Esophagus muscularis mucosa (tissue), 4 donors: ENCODE measurements at places on chromosomes 13 and 19.

DNA sequence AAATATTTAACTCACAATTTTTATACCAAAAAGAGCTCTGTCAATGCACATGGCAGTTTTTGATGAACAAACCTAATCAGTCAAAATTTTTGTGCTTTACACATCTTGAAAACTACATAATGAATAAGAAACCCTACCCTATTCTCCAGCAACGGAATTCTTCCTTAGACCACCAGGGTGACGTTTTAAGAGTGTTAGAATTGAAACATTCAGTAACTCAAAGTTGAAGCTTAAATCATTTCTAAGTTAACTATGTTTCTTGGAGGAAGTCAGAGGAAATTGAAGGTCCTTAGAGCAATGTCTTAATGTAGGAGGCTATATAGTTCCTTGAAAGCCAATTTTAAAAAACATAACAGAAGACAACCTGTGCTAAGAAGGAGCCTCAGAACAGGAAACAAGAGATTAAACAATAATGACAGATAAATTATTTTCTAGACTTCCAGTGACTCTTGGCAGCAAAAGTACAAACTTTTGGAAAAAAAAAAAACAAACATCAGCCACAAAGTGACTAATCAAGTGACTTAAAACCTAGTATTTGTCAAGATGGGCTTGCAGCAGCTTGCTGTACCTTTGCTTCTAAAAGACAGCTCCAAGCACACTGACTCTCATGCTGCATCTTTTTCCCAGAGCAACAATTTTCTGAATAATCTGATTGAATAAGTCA, 6.2 kb downstream of the SPRY2 start:
- no peaks in the 10 kb centered on the region for H3K27me3 ChIP-seq
- H3K27ac ChIP-seq, result no peak overlapping the region
- no peak overlapping the region for H3K4me3 ChIP-seq
- H3K4me1 ChIP-seq, result peaks cover 24% of the 10 kb centered on the region

- no peaks in the 10 kb centered on the region for H3K4me1 ChIP-seq
- no peak overlapping the region for H3K27ac ChIP-seq
- H3K27me3 ChIP-seq, result no peaks in the 10 kb centered on the region
- H3K36me3 ChIP-seq, result no peaks in the 10 kb centered on the region
- H3K4me3 ChIP-seq, result no peak overlapping the region
Observed at GRCh38 chr13:67726979-67727378, 496.8 kb upstream of the PCDH9 start.

DNA sequence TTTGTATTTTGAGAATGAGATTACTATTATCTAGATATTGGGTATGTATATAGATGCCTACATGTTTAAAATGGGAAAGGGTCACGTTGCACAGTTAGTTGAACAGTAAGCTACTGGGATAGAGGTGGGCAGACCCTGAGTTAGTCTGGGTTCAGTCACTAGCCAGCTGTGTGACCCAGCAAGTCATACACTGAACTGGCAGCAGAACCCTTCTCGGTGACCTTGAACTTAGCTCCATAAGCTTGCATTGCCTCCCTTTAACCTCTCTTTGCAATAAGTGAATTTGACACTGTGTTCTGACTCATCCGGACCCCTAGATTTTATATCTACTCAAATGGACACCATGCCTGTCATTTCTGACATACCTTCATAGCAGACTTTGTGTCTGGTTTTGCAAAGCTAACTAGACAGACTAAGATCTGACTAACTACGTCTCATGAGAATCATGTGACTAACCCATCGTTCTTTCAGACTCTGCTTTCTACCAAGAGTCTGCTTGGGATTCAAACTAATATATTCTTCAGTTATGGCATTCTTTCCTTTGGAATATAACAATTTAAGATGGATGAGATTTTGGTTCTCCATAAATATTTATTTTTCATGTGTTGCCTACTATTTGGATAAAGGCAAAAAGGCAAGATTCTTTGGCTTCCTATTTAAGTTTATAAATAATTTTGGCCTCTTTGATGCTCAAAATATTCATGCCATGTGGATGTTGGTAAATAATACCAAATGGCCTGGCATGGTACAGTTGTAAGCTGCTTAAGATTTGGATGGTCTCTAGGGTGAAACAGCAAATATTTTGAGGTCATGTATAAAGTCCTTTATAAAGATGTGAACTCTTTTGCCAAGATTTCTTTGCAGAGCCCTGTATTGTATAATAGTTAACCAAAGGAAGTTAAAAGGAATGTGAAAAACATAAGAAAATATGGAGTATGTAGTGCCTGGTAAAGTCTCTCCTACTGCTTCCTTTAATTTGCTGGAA, 159.3 kb downstream of the ITGBL1 start:
- H3K27ac ChIP-seq, result no peak overlapping the region
- H3K4me3 ChIP-seq, result no peak overlapping the region
- no peaks in the 10 kb centered on the region for H3K36me3 ChIP-seq
- no peaks in the 10 kb centered on the region for H3K4me1 ChIP-seq

DNA sequence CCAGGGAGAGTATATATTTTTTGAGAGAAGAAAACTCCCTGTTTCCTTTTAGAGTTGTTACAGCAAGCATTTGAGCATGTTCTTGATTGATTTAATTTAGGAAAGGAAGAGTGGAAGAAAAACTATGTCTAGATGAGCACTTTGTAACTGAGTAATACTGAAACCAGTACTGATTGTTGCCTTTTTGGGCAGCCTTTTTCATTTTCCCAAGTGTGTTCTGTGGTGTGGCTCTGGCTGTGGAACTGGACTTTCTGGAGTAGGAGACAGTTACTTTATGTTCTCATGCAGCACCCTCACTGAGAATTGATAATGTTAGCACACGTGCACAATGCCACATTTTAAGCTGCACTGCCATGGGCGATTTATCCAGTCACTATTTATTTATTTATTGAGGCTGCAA, 211.5 kb downstream of the LMO7 start:
- H3K4me3 ChIP-seq, result no peak overlapping the region
- H3K36me3 ChIP-seq, result peaks cover 7% of the 10 kb centered on the region
- no peak for DNase-seq
- H3K27me3 ChIP-seq, result no peaks in the 10 kb centered on the region
- no peak overlapping the region for H3K27ac ChIP-seq

DNA sequence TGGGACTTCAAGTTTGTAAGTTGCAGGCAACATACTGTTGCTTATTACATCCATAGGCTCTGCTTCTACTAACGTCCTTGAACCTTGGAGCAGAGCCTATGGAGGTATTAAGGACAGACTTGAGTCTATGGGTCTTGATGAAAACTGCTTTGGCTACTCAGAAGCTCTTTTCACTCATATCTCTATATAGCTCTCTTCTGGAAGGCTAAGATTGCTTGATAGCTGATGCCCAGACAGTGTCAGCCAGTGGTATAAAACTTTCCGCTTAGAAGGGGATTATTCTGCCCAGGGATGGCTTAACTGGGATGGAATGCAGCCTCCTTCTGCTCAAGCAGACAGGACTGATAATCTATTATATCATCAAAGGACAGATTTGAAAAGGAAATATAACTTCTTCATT, 25.6 kb upstream of the ESD start:
- no peak overlapping the region for H3K4me3 ChIP-seq
- DNase-seq, result no peak
- no peak overlapping the region for H3K27ac ChIP-seq
- H3K36me3 ChIP-seq, result no peaks in the 10 kb centered on the region
- no peaks in the 10 kb centered on the region for H3K4me1 ChIP-seq
- no peaks in the 10 kb centered on the region for H3K27me3 ChIP-seq

DNA sequence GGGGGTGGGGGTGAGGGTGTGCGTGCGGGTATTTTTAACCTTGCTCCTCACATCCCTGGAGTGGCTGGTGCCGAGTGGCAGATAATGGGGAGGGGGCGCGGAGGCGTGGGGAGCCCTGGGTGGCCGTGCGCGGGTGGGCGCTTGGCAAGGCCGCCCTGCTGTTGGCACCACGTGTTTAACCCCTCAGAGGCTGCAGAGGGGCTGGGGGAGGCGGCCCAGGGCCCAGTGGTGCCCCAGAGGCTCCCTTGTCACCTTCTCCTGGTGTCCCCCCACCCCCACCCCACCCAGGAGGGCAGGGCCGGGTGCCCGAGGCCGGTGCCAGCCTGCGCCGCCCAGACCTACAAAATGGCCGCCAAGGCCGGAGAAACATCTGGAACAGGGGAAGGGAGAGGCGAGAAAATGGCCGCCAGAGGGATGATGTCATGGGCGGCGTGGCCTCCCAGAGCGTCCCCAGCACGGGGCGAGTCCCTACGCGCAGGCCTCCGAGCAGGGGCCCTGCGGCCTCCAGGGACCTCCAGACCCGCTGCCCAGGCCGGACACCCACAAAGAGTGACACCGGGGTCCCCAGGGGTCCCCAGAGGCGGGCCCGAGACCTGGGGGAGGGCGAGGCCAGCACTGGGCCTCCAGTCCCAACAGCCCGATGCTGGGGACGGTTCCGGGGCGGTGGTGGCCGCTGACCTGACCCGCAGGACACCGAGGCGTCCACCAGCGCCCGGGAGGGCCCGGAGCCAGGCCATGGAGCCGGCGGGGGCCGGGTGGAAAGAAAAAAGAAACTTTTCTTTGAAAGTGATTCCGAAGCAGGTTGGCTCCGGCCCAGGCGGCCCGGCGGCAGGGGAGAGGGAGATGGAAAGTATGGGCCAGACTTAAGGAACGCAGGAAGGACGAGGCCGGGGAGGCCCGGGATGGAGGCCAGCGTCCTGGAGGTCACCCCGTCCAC, 38.2 kb downstream of the NFIC start:
- DNase-seq, result peak; percentile 95
- H3K4me3 ChIP-seq, result peak overlapping the region; percentile 52
- peak overlapping the region; percentile 100 for H3K27ac ChIP-seq

DNA sequence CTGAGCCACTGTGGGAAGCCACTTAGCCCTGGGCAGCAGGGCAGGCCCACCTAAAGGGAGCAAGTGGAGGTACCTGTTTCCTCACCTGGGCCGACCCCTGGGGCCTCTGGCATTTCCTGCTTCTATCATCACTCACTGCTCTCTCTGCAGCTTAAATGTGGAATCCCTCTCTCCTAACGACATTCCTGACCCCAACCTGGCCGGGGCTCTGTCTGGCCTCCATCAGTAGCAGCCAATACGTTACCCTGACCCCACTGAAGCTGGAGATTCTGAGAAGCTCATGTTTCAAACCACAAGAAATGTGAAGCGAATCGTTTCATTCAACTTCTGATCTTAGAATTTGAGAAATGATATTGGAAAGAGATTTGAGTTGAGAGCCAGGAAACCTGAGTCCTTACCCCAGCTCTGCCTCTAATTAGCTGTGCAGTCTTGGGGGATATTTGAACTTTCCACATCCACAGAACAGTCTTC, 39.9 kb downstream of the DOCK9 start:
- H3K36me3 ChIP-seq, result no peaks in the 10 kb centered on the region
- H3K4me3 ChIP-seq, result no peak overlapping the region
- H3K27ac ChIP-seq, result peak overlapping the region; percentile 24
- peaks cover 47% of the 10 kb centered on the region for H3K4me1 ChIP-seq
- DNase-seq, result peak; percentile 74
- H3K27me3 ChIP-seq, result no peaks in the 10 kb centered on the region

GRCh38 chr19:31139871-31140505, 209.2 kb downstream of the TSHZ3 start:
- no peaks in the 10 kb centered on the region for H3K36me3 ChIP-seq
- H3K27me3 ChIP-seq, result no peaks in the 10 kb centered on the region
- DNase-seq, result no peak
- no peak overlapping the region for H3K4me3 ChIP-seq
- H3K4me1 ChIP-seq, result no peaks in the 10 kb centered on the region

DNA sequence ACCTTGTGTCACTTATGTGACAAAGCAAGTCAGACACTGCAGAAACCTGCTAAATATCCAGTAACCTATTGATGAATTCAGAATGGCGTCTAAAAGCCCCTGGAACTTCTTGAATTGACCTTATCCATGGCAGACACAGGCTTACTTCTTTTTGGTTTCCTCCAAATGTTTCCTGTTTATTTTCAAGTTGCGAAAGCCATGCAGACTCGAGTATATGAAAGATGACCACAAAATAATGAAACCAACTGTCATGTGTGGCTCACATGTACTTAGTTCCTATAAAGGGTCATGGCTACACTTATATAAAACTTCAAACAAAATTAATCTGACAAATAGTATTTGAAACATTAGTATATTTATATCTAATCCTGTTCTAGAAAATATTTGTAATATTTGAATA, 113.1 kb upstream of the FNDC3A start:
- H3K27ac ChIP-seq, result no peak overlapping the region
- no peaks in the 10 kb centered on the region for H3K36me3 ChIP-seq
- no peaks in the 10 kb centered on the region for H3K27me3 ChIP-seq

GRCh38 chr19:58067240-58067912, 8.3 kb downstream of the ZNF135 start:
- H3K4me1 ChIP-seq, result no peaks in the 10 kb centered on the region
- H3K4me3 ChIP-seq, result no peak overlapping the region
- DNase-seq, result no peak
- no peak overlapping the region for H3K27ac ChIP-seq

- no peaks in the 10 kb centered on the region for H3K27me3 ChIP-seq
- H3K4me1 ChIP-seq, result peaks cover 47% of the 10 kb centered on the region
- H3K4me3 ChIP-seq, result no peak overlapping the region
- H3K27ac ChIP-seq, result peak overlapping the region; percentile 86
- DNase-seq, result no peak
Observed at GRCh38 chr19:17081672-17082630, 6.4 kb downstream of the MYO9B start.
